ENCODE measurements at places on chromosomes 5 and 9.

- no peak for DNase-seq
These were observed 119.2 kb upstream of the BOD1 start for GRCh38 chr5:173735691-173736090.

- no peak for DNase-seq
These were observed 37.2 kb downstream of the SAR1B start for GRCh38 chr5:134595458-134595838.

- no peak for DNase-seq
These were observed 43.2 kb downstream of the KIF4B start for GRCh38 chr5:155056644-155057269.

DNA sequence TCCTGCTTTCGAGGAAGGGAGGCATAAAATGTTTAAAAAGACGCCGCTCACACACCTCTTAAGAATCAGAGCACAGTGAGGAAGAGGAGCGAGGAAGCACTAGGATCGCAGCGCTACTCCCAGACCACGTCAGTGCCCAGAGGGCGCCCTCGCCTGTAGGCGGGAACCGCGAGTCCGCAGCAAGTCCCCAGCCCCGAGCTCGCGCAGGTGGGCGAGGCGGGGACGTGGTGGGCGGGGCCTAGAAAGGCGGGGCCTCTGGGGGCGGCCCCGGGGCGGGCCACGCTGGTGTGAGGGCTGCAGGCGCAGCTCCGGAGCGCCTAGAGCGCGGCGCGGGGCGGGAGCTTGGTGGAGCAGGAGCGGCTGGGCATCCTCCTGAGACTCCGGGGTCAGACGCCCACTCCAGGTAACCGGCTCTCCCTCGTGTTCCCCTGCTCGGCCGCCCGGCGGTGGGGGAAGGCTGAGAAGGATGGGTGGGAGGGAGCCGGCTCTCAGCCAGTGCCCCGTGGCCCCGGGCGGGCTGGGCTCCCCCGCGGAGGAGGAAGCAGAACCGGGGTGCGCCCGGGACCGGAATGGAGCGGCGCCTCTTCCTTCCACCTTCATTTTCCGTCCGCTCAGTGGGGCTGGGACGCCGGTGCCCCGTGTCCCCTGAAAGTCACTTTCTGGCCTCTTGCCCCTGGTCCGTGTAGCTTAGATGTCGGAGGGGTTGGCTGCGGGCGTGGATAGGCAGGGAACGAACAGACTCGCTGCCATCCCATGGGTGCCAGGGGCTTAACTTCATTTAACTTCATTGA, at the start of gene GCNT1:
Gene GCNT1, plus strand, starts transcription at position 280 of the 791 bp plus-strand sequence. CDS start 43,200 bp downstream, outside the sequence.
- peak; percentile 94 for DNase-seq

- DNase-seq: no peak
These were observed 465.4 kb downstream of the ICE1 start for GRCh38 chr5:5887833-5888232.

GRCh38 chr9:37148181-37148580, 27.8 kb downstream of the ZCCHC7 start:
- no peak for DNase-seq

GRCh38 chr9:13863112-13863511, 450.8 kb downstream of the NFIB start:
- DNase-seq: no peak

GRCh38 chr5:178428341-178429155, 161.6 kb downstream of the COL23A1 start:
- DNase-seq: no peak

DNA sequence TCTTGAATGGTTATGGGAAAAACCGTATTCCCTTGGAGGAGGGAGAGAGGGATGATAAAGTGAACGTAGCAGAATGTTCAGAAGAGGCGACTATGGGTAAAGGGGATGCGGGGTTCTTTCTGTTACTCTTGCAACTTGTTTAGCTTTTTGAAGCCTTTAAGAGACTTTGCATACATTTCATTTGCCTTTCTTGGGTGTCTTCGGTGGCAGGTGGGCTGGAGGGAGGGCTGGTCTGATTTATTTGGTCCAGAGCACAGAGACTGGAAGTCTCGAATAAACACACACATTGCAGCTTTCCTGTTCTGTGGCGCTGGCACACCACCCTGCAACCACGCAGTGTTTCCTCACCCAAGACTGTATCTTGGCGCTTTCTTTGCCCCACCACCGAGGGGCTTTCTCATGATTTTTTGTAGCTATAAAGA, 23.2 kb downstream of the TTF1 start:
- DNase-seq: no peak

GRCh38 chr5:150671509-150672236, 10.6 kb downstream of the MYOZ3 start:
- DNase-seq: no peak

DNA sequence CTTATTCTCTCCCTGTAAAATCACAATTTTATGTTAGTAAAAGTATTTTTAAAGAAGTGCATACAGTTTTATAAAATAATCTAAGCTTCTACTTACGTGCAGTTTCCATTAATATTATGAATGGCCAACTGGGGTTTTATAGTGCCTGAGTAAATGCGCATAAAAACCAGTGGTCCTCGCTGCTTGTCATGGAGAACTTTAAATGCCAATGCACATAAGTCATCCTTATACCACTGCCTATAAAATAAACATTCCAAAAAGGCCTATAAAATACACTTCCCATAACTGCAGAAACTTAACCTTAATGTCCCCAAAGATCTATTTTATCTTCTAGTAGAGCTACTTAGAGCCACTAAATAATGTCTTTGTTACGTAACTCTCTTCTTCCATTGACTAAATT, 28.5 kb downstream of the GFM2 start:
- no peak for DNase-seq

DNA sequence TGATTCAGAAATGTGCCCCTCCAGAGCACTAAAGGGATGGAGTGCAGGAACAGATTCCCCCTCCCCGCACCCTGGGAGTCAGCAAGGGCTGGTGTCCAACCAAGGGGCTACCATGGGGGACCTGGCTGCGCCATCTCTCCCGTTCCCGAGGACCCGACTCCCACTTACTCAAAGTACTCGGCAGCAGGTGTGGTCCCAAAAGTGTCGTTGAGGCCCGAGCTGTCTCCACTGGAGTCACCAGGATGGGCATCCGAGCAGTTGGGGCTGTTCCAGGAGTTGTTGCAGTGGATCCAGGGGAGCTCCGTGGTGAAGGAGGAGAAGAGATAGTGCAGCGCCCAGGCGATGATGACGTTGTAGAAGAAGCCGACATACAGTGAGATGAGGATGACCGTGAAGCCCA, 12.9 kb downstream of the SLC6A3 start:
- no peak for DNase-seq

GRCh38 chr5:105506692-105507277, 1944.2 kb upstream of the NUDT12 start:
- no peak for DNase-seq

GRCh38 chr9:98242426-98242825, 13.0 kb downstream of the TBC1D2 start:
- DNase-seq: no peak

GRCh38 chr5:50623666-50624065, 42.8 kb upstream of the PARP8 start:
- no peak for DNase-seq

GRCh38 chr9:91549177-91549576, 125.5 kb upstream of the NFIL3 start:
- no peak for DNase-seq

GRCh38 chr9:79686381-79687130, 114.8 kb downstream of the TLE4 start:
- DNase-seq: no peak

GRCh38 chr5:142304013-142304701, 20.7 kb downstream of the SPRY4 start:
- no peak for DNase-seq

- DNase-seq: no peak
These were observed 19.9 kb upstream of the PRXL2C start for GRCh38 chr9:96674906-96675538.

DNA sequence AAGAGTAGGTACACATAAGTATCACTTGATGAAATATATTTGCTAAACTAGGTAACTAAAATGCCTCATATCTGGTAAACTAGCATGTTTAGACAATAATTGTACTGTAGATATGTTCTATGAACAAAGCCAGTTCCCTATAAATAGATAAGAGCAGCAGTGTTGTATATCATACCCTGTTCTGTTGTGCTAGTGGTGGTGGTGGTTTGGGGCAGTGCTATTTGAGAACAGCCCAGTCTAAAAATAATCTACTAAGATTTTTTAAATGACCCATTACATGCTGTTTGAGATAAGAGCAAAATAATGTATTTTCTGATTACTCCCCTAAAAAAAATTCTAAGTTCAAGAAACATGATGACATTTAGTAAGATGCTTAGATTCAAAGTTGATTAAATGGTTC, 829.2 kb upstream of the DMAC1 start:
- no peak for DNase-seq

- DNase-seq: no peak
These were observed 477.3 kb downstream of the ISL1 start for GRCh38 chr5:51860532-51861018.

DNA sequence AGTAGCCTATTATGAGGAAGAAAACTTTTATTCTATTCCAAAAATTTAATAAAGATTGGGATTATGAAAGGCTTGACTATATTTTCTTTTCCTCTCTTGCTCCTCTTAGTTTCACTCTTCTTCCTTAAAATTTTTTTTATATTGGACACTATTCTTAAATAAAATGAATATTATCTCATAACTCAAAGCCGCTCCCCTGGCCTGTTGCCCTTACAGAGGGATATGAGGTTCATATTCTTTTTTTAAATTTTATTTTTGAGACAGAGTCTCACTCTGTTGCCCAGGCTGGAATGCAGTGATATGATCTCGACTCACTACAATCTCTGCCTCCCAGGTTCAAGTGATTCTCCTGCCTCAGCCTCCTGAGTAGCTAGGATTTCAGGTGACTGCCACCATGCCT, 106.8 kb upstream of the MPDZ start:
- DNase-seq: no peak

GRCh38 chr9:121682926-121683515, 31.6 kb downstream of the DAB2IP start:
- DNase-seq: no peak

DNA sequence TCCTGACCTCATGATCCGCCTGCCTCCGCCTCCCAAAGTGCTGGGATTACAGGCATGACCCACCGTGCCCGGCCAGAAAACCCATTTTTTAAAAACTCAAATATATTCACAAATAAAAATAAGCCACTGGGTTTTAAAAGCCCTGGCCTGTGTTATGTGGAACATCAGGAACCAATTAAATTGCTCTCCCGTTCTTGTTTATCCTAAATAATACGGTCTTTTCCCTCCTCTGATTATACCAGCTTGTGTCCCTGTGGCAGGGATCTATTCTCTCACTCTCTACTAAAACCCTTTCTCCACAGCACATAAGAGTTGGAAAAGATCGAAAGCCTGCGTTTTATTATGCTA, 30.1 kb upstream of the LPAR1 start:
- DNase-seq: no peak

GRCh38 chr9:135695642-135696041, 3.6 kb downstream of the SOHLH1 start:
- DNase-seq: no peak

DNA sequence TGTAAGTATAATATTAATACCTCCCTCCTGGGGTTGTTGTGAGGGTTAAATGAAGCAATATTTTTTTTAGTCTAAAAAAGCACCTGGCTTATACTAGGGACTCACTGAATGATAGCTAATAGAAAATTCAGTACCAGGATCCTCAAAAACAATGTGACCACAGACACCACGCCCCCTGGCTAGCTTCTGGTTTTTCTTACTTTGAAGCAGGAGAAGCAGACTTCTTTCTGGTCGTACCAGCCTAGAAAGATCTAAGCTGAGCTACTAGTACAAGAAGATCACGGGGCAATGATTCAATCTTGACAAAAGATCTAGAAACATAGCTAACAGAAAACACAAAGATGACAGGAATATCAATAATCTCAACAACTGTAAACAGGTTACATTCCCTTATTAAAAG, 218.5 kb upstream of the SLC30A5 start:
- peak; percentile 34 for DNase-seq

DNA sequence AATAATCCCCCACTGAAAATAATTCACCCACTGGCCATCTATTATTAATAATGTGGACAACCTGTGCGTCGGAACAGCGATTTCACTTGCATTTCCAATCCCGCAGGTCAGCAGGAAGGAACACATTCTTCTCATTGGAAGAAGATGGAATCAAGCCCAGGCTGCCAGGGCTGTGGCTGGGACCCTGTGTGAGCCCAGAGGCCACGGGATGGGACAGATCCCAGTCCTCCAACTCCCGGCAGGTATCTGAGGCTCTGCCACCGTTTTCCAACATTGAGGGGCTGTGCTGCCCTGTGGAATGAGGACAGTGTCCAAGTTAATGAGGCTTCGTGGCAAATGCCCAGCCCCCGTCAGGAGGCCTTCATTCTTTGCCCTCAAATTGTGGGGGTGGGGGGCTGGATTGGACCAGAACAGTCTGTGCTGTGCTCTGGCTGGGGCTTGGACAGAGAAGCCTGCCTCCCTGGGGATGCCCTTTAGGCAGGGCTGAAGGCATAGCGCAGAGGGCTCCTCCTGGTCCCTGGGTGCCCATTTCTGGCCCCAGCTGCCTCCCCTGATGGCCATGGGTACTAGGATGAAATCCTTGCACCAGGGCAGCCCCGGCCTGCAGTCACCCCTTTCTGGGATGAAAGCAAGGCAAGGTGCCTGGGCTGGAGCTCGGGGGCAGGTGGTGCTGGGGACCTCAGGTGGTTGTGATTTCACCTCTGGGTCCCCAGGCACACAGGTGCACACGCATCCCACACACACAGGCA, 195.0 kb upstream of the PPP1R26 start:
- DNase-seq: no peak

All from activated CD8-positive, alpha-beta T cell treated with anti-CD3 and anti-CD28 coated beads, Interleukin-2, amount 10 ng/mL, durations not matched to agents 7 days and 5 days (primary cell).